Myometrial cell (primary cell): ENCODE measurements at places on chromosomes 1 and 21. TPM values are rescaled to one million over a fixed set of nuclear protein-coding genes. Genes with fewer than 3 reads are reported as not detected.

Gene S100A7
- not detected in 2 replicates for total RNA-seq

Gene ATP1A2
- not detected in 2 replicates for total RNA-seq

Gene E2F2
- 0.53 and 0.86 TPM in 2 replicates for total RNA-seq

Gene HRNR
- total RNA-seq = not detected in 2 replicates

Gene EPS8L3
- not detected in 2 replicates for total RNA-seq

Gene NLRP3
- total RNA-seq = 0.18 TPM in 1 of 2 replicates, not detected in the other

Gene KRTAP19-3
- total RNA-seq = not detected in 2 replicates

Gene WNT2B
- total RNA-seq = 5.7 and 6.3 TPM in 2 replicates

Gene DNASE2B
- total RNA-seq = 0.18 TPM in 1 of 2 replicates, not detected in the other

Gene KDM1A
- total RNA-seq = 82.2 and 93.4 TPM in 2 replicates

Gene AIM2
- total RNA-seq = 2.8 and 2.9 TPM in 2 replicates
